ENCODE measurements at places on chromosomes 6 and 20.
A peak's percentile ranks its signal among the peaks of the same experiment; 100 is the strongest.

- no peak for DNase-seq
Observed at GRCh38 chr6:43800746-43801494, 30.9 kb downstream of the VEGFA start.

- peak; percentile 58 for DNase-seq
Observed at GRCh38 chr20:60100780-60101179, 142.6 kb downstream of the CDH26 start.

DNA sequence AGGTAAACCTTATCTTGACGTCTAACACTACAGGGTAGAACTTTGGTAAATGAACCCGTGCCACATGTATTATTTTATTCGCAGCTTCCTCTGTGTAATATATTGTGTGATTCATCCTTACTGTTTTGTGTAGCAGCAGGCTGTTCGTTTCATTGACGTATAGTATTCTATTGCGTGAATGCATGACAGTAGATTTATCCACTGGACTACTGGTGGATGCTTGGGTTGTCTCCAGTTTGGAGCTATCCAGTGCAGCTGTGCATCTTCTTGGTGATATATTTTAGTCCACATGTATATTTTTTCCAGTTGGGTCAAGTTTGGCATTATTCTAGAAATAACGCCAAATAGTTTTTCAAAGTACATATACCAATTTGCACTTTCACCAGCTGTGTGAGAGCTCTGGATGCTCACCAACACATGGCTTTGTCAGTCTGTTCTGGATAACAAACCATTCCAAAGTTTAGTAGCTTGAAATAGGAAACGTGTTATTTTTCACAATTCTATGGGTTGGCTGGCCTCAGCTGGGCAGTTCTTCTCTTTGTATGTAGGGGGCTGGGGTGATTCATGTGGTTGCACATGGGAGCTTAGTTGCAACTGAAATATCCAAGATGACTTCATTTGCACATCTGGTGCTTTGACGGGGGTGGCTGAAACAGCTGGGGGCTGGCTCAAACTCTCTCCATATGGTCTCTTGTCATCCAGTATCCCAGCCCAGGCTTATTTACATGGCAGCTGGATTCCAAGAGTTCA lies 9.3 kb downstream of the ECT2L start:
- no peak for DNase-seq

DNA sequence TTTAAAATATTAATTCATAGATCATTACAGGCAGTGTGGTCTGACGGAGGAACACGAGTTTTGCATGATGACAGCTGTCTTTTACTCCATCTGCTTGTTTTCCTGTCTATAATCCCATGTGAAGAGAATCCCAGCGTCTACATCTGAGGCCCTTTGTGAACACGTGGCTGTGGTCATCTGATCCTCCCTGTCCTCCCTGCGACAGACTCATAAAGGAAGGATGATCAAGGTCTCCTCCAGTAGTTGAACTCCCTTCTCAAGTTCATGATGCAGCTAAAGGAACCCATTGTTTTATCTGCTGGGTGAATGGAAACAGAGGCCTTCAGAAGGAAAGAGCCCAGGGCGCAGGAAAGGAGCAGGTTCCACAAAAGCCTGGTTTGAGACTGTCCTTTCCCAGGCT lies 435.8 kb upstream of the JARID2 start:
- no peak for DNase-seq

DNA sequence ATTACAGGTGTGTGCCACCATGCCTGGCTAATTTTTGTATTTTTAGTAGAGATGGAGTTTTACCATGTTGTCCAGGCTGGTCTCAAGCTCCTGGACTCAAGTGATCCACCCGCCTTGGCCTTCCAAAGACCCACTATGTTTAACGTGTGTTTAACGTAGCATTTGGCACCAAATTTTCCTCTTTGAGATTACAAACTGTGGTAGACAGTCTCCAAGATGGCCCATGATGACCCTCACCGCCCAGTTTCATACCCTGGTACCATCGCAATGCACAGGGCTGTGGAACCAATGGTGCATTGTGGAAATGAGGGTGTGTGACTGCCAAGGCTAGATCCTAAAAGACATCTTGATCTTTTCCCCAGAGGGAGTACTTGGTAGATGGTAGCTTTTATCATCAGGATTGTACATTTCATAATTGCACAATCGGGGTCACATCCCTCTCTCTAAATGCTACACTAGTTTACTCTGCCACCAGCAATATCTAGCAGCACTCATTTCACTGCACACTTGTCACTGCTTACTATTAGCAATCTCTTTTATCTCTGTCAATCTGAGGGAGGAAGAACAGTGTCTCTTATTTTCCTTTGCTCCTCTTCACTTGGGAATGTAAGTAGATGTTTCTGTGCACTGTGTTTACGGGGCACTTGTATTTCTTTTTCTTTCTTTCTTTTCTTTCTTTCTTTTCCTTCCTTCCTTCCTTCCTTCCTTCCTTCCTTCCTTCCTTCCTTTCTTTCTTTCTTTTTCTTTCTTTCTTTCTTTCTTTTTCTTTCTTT lies 96.9 kb downstream of the NOL4L start:
- no peak for DNase-seq

GRCh38 chr6:137723273-137724017 lies 143.6 kb upstream of the TNFAIP3 start:
- DNase-seq = no peak

- no peak for DNase-seq
Observed at GRCh38 chr6:131910956-131911355, 40.2 kb downstream of the CCN2 start.

GRCh38 chr6:104940893-104941728 lies 15.8 kb upstream of the LIN28B start:
- no peak for DNase-seq

GRCh38 chr6:112195166-112195565 lies 59.2 kb downstream of the LAMA4 start:
- DNase-seq = no peak

GRCh38 chr6:16258709-16259075 lies 20.3 kb downstream of the GMPR start:
- DNase-seq = no peak
